Psoas muscle (tissue), 8 donors: ENCODE measurements at places on chromosomes 4 and X. TPM values are rescaled to one million over a fixed set of nuclear protein-coding genes. Genes with fewer than 3 reads are reported as not detected.

GRCh38 chr4:101289306-101289705 is 58.0 kb downstream of the PPP3CA start:
- DNase-seq = no peak

DNA sequence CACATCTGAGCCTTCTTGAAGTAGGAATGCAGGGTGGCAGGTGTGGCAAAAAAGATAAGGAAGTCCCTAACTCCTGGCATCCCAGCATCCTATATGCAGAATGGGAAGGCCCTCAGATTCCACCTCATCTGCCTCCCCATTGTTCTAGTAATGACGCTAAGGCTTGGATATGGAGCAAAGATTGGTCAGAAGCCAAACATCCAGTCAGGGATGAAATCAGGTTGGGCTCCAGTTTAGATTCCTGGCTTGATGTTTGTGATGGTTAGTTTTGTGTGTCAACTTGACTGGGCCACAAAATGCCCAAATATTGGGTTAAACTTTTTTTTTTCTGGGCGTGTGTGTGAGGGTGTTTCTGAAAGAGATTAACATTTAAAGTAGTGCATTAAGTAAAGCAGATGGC is 39.6 kb upstream of the MAGEA4 start:
- DNase-seq = no peak

DNA sequence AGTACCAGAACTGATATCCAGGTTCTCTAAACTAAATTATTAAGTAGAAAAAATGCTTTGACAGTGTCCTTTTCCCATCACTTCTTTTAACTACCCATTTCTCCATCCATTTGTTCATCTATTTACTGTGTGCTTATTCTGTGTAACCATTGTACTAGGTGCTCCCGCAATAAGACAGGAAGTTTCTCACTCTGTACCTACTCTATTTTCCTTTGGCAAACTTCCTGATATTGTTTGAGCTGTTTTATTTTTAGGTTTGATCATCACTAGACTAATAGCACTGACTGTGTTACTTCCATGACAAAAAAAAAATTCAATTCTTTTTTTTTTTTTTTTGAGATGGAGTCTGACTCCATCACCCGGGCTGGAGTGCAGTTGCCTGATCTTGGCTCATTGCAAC is 102.5 kb upstream of the CASK start:
- DNase-seq = no peak

GRCh38 chrX:144819406-144819805 is 427.9 kb upstream of the SPANXN1 start:
- no peak for DNase-seq

- no peak for DNase-seq
These were observed 109.5 kb upstream of the ADRA2C start for GRCh38 chr4:3656416-3657356.

- no peak for DNase-seq
These were observed 19.1 kb downstream of the FNIP2 start for GRCh38 chr4:158787709-158788475.

HERC5 gene
- 0.42 TPM for total RNA-seq

ADRA2C gene
- 3.5 TPM for total RNA-seq

SFRP2 gene
- 2.6 TPM for total RNA-seq

NAT8L gene
- 4.6 TPM for total RNA-seq

DNA sequence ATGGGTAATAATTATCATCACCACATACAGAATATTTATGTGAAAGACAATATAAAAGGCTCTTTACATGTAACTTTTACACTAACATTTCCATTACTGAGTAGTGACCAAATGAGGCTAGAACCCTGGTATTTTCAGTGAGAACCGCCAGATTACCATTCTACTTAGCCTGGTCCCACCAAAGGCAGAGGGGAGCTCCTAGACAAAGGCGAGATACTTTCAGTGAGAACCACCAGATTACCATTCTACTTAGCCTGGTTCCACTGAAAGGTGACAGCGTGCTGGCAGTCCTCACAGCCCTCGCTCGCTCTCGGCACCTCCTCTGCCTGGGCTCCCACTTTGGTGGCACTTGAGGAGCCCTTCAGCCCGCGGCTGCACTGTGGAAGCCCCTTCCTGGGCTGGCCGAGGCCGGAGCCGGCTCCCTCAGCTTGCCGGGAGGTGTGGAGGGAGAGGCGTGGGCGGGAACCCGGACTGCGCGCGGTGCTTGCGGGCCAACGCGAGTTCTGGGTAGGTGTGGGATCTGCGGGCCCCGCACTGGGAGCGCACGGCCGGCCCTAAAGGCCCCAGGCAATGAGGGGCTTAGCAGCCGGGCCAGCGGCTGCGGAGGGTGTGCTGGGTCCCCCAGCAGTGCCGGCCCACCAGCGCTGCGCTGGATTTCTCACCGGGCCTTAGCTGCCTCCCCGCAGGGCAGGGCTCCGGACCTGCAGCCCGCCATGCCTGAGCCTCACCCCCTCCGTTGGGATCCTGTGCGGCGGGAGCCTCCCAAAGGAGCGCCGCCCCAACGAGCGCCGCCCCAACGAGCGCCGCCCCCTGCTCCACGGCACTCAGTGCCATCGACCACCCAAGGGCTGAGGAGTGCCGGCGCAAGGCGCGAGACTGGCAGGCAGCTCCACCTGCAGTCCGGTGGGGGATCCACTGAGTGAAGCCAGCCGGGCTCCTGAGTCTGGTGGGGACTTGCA is 1276.1 kb downstream of the PCDH7 start:
- DNase-seq = no peak

PPM1K gene
- total RNA-seq = 18.0 TPM

- DNase-seq = no peak
These were observed 18.5 kb downstream of the ETNPPL start for GRCh38 chr4:108744307-108744706.

TRAM1L1 gene
- 0.54 TPM for total RNA-seq

CCSER1 gene
- total RNA-seq = 0.86 TPM

AFM gene
- total RNA-seq = not detected

GUCY1A1 gene
- total RNA-seq = 16.4 TPM

- DNase-seq = no peak
These were observed 283.6 kb downstream of the FRMPD4 start for GRCh38 chrX:12421918-12422317.

DNA sequence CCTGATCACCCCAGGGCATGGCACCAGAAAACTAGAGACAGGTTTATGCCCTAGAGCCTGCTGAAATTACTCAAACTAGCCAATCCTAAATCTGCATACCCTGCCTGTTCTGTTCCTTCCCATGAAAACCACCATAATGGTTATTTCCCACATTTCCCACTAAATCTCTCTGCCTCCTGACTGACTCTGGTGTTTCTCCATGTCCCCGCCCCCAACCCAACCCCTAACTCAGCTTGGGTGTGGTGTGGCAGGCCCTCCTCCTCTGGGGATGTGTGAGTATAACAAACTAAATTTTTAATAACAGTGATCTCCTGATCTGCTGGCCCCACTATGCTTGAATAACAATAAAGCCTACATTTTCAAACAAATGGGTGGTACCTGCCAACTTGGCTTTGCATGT is 35.5 kb upstream of the C4orf54 start:
- DNase-seq = no peak

DNA sequence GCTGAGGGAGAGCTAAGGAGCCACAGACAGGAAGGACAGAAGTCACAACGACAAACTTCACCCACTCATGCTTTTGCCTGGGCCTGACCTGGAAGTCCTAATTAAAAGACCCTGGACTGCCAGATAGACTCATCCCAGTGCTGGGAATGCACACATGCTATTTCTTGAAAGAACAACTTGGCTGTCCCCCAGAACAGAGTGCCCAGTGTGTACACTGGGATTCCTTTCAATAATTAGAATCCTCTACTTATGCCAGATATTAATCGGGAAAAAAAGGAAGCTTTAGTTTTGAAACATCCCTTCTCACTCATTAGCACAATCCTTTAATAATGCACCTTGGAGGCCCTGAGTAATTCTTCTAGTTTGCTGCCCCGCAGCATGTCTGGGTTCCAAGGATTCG is 3.4 kb downstream of the HOPX start:
- no peak for DNase-seq

DNA sequence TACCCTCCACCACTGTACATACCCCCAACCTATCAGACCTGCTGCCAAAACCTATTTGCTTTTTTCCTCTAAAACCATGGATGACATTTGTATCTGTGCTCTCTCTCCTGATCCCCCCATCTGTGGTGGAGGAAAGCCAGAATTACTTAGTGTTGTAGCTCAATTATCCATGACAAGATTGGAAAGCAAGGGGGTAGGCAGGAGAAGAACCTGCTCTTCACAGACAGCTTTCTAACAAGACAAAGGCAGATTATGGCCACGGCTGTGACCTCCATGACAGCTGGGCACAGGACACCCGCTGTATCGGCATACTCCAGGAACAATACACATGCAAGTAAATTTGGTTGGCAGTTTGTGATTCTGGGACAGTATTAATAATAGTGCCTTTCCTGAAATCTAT is 186.7 kb downstream of the ENOX2 start:
- DNase-seq = no peak

SULT1B1 gene
- 0.24 TPM for total RNA-seq

PHKA1 gene
- 55.8 TPM for total RNA-seq

SPIN2A gene
- total RNA-seq = 0.12 TPM

- DNase-seq = no peak
These were observed 2351.4 kb downstream of the PCDH7 start for GRCh38 chr4:33071535-33071934.

ENPP6 gene
- total RNA-seq = 0.12 TPM

GAGE12H gene
- total RNA-seq = not detected

DNA sequence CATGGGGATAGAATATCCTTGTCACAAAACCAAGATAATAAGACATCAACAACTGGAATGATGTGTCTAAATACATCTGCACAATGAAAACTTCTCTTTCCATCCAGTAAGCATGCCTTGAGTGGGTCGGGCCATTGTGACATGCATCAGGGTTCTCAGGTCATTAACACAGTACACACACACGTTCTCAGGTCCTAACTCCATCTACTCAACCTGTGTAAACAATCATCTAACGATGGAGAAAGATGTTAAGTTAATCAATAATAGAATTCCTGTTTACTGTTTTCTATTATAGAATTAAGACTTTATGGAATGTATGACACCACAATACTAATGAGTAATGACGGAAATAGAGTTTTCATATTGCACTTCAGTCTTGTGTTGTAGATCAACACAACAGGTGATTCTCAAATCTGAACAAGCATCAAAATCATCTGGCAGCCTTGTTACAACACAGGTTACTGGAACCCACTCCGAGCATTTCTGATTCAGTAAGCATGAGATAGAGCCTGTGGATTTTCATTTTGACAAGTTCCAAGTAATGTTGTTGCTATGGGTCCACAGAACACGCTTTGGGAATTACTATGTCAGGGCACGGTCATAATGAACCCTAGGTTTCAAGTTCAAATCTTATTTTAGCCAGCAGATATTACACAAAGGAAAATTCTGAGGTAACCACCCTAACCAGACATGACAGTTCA is 315.8 kb upstream of the TEX13C start:
- no peak for DNase-seq

SMPX gene
- total RNA-seq = 601 TPM

DNA sequence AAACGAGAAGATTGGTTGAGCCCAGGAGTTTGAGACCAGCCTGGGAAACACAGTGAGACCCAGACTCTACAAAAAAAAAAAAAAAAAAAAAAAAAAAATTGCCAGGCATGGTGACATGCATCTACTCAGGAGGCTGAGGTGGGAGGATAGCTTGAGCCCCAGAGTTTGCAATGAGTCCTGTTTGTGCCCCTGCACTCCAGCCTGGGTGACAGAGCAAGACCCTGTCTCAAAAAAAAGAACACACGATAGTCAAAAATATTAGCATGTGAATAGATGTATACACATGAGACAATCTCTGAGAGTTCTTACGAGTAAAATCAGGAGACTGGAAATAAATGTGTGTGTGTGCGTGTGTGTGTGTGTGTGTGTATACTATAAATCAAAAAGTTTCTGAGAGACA is 966.3 kb downstream of the FSTL5 start:
- no peak for DNase-seq

DNA sequence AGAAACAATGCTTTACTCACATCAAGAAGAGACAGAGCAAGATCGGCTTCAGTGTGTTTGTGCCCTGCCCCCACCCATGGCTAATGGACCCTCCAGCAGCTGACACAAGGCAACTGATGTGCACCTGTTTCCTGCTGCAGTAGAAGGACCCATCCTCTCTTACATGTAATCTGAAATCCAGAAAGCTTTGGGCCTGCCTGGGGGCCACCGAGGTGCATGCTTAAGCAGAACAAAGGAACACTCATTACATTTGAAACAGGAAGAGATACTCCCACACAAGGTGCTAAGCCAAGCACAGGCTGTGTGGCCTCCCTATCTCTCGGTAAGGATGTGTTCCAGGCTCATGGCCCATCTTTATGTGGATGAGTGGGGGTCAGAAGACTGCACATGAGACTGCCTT is 338.0 kb downstream of the SPOCK3 start:
- no peak for DNase-seq

- DNase-seq = no peak
These were observed 118.9 kb upstream of the SLC34A2 start for GRCh38 chr4:25536564-25537320.

- DNase-seq = no peak
These were observed 37.8 kb upstream of the BDH2 start for GRCh38 chr4:103137446-103137827.

FREM3 gene
- total RNA-seq = not detected

DNA sequence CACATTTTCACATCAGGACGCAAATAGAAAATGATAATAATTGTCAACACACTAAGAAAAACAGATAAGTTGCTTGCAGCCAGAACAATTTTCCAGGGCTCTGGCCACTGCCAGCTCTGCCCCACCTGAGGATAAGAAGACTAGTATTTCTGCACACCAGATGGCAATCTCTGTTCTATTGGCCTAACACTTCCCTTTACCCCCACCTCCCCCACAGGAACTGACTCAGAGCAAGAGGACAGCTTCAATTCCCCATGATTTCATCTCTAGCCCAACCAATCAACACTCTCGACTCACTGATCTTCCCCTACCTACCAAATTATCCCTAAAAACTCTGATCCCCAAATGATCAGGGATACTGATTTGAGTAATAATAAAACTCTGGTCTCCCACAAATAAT is 164.0 kb downstream of the SMARCA1 start:
- no peak for DNase-seq

DNA sequence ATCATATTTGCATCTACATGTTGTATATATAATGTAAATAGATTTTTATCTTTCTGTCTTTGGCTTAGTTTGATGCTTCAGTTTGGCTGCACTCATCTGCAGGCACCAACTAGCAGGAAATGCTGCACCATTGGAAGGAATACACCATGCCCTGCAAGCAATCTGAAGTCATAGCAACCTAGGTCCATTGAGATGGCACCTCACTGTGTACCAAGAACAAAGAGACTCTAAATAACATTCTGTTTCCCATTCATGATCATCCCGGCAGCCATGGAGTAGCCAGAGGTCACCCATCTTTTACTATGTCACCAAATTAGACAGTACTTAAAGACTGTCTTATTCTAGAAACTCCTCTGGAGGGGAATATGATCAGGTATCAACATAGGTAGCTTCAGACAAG is 40.8 kb upstream of the HS6ST2 start:
- no peak for DNase-seq

GRCh38 chrX:38627683-38628082 is 66.3 kb downstream of the TSPAN7 start:
- no peak for DNase-seq

TMEM271 gene
- not detected for total RNA-seq

CT45A3 gene
- total RNA-seq = not detected

GRCh38 chrX:132407691-132408090 is 81.1 kb downstream of the MBNL3 start:
- no peak for DNase-seq
